ENCODE measurements at places on chromosomes 4 and X.
A peak's percentile ranks its signal among the peaks of the same experiment; 100 is the strongest.

DNA sequence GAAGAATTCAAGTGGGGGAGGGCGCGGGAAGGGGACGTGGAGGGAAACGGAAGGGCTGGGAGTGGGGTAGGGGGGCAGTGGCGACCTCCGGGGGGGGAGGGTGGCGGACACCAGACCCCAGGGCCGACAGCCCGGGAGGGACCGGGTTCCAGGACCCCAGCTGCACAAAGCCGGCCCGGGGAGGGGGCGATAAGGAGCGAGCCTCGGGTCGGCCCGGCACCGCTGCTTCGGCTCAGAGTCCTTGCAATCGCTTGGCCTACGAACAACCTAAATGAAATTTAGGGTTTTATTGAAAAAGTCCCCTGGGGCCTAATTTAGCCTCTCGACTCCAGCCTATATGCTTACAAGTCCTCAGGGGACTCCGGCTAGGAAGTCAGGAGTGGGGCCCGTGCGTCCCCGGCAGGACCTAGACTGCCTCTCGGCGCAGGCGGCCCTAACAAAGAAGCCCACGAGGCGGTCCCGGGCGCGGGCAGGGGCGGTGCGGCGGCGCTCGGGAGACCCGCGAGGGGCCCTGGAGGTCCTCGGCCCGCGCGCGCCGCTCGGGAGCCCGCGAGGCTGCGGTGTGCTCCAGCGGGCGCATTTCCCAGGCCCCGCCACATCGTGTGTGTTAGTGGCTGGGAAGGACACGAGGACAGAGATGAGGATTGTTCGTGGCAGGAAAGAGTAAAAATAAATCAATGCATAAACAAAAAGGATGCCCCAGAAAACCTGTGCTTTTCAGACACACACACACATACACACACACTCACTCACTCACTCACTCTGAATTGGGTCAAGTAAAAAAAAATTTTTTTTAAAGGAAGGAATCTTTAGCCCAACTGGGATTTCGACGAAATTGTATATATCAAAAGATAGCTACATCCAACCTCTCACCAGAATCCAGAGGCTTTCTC is 70.0 kb downstream of the MGST2 start:
- DNase-seq = no peak

GRCh38 chr4:151851354-151851753 is 90.5 kb upstream of the GATB start:
- DNase-seq = no peak

DNA sequence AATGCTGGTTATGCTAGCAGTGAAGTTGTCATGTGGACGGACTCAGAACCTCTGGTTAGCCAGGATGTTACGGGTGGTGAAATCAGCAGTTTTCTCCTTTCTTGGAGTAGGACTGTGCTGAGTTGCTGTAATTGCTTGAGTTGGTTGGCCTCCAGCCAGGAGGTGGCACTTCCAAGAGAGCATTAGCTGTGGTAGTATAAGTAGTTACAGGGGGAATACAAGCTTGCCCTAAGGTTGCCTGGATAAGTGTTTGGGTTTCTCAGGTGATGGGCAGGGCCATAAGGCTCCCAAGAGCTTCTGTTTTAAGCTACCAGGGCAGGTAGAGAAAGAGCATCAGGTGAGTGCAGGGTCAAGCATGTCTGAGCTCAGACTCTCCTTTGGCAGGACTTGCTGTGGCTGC is 103.0 kb downstream of the ZNF518B start:
- no peak for DNase-seq

DNA sequence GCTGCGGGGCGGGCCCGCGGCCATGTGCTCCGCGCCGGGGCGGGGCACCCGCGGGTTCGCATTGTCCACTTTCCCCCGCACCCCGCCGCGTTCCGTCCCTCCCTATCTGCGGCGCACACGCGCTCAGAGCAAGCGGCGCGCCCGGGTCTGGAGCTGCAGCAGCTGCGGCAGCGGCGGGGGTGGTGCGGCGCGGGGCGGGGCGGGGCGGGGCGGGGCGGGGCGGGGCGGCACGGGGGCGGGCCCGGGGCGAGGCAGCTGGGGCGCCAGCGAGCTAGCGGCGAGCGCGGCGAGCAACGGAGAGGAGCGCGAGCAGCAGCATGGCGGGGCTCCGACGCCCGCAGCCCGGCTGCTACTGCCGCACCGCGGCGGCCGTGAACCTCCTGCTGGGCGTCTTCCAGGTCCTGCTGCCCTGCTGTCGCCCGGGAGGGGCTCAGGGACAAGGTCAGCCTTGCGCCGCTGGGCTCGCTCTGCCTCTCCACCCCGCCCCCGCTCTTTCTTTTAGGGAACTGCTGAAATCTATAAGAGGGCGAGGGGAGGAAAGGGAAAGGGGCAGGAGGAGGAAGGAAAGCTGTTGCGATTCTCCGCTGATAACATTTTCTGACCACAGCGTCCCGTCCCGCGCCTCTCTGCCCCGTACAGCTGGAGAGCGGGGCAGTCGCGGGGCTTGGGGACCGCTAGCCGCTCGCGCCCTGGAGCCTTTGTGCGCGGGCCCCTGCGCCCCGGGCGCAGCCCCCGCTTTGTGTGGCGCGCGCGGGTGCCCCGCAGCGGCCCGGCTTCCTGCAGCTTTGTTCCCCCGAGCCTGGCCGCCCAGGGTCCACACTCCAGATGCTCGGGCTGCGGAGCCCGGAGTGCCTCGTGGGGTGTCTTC is at the start of gene TMEM131L:
TSS of gene TMEM131L (plus strand) at position 280 of the 868 bp plus-strand sequence. CDS start at position 318, 38 bp downstream.
- DNase-seq = no peak

DNA sequence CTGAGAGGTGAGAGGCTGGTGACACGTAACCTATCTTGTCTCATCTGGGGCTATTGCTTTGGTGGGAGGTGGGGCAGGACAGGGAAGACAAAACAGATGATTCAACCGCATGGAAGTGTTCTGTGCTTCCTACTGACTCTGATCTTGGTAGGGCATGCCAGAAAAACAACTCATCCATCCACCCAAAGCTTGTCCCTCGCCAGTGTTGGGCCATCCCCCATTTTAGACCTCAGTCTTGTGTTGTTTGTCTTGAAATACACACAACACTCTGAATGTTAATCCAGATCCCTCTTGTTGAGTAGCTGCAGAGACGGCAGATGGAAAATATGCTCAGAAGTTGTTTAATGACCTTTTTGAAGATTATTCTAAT is 377 bp downstream of the CHRNA9 start:
- no peak for DNase-seq

GRCh38 chrX:114073926-114074325 is 510.0 kb upstream of the HTR2C start:
- DNase-seq = no peak

GRCh38 chr4:58063404-58064160 is 953.4 kb upstream of the IGFBP7 start:
- DNase-seq = no peak

DNA sequence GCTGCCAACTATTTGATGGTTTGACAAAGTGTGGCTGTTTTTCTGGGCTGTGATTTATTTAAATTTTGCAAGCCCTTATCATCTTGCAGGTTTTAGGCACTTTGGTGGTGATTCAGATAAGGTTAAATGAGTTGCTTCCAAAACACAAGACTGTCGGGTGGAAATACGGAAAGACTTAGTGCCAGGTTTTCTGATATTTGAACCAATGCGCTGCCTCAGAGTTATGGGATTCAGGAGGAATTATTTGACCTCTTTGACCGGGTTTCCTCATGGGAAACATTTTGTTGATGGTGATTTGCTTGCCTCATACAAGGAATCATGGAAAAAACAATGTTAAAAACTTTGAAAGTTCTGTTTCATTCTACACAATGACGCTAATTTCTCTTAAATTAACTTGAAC is 136.1 kb upstream of the MAP9 start:
- no peak for DNase-seq

DNA sequence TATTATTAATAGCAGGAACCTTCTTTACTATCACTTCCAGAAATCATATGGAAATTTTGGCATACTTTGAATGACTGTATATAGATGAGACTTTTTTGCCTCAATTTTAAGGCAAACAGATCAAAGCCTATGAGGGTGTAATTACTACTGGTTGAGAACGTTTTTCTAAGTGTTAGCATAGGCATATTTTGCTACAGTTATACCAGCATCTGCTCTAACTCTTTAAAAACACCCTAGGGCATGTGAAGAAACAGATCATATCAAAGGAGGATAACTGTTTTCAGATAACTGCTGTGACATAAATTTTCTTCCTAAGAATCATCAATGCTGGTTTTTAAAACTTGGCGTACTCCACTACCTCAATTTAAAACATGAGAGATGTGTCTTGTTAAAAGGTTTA is 1155.3 kb downstream of the FSTL5 start:
- no peak for DNase-seq

DNA sequence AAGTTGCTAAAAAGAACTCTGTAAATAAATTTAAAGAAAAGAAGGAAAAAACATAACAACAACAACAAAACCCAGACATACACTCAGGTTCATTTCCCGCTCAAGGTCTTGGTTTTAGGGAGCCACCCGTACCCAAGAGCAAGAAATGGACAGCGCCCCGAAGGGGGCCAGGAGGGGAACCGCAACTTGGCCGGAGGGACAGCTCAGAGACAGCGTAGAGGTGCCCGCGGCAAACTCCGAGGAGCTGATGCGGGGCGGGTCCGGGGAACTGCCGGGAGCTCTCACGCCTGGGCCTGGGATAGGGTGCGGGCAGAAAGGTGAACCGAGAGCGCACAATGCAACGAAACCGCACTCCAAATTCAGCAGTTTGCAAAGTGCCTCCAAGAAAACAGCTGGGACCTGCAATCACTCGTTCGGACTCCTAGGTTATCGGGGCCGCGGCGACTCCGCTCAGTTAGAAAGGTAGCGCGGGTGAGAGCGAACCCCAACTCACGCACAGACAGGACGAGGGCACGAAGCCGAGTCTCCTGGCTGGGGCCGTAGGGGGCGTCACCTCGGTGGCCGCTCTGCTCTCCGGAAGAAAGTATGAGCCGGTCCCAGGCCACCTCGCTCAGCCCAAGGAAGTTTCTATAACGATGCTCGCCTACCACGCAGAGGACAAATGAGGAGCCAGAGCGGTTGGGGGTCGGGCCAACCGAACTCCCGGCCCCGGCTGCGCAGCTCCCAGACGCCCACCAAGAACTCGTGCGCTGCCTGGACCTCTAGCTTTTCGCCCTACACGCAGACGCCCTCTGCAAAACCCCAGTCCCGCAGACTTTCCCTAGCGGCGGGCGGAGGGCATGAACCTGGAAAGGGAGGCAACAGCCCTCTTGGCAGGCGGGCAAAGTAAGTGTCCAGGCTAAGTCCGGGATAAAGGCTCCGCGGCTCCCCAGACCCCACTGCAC is 1.4 kb downstream of the NDNF start:
- DNase-seq = no peak

DNA sequence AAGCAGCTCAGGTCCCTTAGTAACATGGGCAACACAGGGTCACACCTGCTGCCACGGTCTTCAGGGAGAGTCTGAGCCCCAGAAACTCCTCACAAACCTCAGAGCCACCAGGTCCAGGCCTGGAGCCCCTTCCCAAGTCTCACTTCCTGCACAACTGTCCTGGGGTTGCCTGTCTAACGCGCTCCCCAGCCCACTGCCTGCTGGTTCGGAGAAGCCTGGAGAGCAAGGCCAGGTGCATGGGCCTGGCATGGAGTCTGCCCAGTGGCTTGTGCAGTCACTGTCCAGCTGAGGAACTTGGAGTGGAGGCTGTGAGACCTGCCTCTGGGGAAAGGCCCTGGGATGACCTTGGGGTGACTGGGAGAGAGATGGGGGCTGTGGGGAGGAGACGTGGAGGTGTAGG is 28.0 kb downstream of the FAM53A start:
- DNase-seq = no peak

DNA sequence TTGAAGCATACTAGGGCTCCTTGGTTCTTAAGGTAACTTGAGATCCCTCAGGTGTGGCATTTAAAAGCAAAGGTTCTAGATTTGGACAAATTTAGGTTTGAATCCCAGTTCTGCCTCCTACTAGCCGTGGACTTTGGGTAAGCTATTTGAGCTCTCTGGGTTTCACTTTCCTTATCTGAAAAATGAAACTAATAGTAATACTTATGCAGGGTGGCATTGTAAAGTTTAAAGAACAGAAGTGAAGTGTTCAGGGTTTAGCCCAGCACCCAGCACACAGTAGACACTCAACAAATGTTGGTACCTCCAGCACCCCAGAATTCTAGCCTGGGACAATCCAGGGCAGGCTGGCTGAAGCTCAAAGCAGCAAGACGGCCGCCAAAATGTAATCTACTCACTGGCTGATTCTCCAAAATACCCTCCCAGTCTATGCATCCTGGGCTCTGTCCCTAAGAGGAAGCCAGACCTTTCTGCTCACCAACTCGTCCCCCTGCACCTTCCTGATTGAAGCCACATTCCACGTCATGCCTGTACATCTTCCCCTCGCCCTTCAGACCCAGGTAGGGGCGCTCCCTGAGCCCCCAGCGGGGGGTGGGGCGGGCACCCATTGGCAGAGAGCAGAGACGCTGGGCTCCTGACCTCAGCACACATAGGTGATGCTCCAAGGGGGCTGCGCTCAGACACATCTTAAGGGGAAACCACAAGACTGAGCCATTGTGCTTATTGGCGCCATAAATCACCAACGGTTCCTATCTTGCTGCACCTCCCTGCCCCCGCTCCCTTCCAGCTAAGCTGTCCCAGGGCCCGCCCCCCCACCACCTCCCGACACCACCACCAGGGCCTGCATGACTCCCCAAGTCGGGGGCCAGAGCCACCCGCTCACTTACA is 160.6 kb downstream of the BCOR start:
- DNase-seq = no peak

DNA sequence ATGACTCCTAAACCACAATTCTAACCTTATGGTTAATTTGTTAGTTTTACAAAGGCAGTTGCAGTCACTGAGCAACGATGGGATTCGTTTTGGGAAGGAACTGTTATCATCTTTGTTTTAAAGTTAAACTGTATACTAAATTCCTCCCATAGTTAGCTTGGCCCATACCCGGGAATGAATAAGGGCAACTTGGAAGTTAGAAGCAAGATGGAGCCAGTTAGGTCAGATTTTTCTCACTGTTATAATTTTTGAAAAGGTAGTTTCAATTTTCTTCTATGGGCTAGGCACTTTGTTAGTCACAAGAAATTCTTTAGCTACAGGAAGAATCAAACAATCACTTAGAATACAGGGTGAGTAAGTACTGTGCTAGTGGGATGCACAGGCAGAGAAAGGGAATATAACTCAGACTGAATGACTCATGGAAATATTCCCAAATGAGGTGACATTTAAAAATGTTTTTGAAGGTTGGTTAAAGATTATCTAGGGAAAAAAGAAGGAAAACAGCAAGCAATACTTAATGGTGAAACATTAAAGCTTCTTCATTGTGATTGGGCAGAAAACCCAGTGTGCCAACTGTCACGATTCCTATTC is 153.6 kb downstream of the MAGEB17 start:
- no peak for DNase-seq

DNA sequence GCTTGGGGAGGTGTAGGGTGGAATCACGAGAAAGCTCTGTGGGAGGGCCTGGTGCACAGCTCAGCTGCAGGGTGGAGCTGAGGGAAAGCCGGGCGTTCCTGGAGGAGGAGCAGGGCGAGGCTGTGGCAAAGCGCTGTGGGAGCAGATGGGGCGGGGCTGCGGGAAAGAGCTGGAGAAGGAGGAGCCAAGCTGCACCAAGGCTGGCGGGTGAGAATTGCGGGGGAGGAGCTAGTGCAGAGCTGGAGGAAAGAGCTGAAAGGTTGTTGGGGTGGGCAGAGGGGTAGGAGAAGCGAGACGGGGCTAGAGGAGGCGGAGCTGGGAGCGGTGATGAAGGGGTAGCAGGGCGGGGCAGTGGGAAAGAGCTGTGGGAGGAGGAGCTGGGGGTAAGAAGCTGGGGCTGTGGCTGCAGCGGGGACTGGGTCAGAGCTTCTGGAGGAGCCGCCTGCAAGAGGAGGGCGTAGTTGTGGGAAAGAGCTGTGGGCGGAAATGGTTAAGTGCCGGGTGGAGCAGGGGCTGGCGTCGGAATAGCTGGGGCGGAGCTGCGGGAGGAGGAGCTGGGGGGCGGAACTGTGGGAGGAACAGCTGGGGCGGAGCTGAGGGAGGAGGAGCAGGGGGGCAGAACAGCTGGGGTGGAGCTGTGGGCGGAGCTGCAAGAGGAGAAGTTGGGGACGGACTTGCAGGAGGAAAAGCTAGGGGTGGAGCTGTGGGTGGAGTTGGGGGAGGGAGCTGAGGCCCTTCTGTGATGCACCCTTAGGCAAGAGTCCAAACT is 1.8 kb upstream of the EOLA2 start:
- peak; percentile 5 for DNase-seq

Data from cortex of kidney (tissue), 1 donor.